Hepatic stellate cell (primary cell): ENCODE measurements at places on chromosomes 6 and 20.
A peak's percentile ranks its signal among the peaks of the same experiment; 100 is the strongest.

GRCh38 chr6:27847706-27848105, 64.5 kb downstream of the OR2B2 start:
- DNase-seq, result no peak

- no peak for DNase-seq
Observed at GRCh38 chr6:169843110-169843509, 91.7 kb downstream of the ERMARD start.

DNA sequence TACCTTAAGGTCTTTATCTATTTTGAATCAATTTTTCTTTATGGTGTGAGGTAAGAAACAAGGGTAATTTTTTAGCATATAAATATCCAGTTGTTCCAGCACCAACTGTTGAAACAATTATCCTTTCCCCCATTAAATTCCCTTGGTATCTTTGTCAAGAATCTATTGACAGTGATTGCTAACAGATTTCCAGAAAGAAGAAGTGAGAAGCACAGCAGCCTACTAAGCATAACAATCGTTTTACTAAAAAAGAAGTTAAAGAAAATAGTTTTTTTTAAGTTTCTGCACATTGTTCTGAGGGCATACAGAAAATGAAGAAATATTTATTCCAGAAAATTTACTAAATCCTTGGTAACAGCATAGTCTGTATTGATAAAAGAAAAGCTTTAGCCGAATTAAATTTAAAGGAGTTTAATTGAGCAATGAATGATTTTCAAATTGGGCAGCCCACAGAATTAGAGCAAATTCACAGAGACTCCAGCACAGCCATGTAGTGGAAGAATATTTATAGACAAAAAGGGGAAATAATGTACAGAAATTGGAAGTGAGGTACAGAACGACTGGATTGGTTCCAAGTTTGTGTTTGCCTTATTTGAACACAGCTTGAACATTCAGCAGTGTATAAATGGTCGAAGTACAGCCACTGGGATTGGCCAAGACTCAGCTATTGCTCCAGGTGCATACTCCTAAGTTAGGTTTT, 97.9 kb upstream of the UST start:
- no peak for DNase-seq

- DNase-seq, result no peak
Observed at GRCh38 chr20:50672400-50673145, 18.8 kb downstream of the RIPOR3 start.

DNA sequence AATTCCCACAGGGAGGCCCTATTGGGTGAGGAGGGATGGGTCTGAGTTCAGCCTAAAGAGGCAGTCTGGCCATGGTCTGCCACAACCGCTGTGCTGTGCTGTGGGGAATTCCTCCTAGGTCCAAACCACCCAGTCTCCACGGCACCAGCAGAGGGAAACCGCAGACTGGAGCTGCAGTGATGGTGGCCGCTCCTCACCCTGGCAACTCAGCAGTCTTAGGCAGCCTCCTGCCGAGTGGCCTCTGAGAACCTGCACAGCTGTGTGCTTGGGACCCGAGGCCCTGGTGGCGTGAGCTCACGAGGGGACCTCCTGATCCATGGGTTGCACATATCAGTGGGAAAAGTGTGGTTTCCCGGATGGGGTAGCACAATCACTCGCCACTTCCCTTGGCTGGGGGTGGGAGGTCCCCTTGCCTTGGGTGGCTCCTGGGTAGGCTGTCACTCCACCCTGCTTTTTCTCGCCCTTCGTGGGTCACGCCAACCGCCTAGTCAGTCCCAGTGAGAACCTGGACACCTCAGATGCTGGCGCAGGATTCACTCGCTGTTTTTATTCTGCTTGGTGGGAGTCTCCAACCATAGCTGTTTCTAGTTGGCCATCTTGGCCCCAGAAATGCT, 242.2 kb downstream of the CDH26 start:
- DNase-seq, result no peak

DNA sequence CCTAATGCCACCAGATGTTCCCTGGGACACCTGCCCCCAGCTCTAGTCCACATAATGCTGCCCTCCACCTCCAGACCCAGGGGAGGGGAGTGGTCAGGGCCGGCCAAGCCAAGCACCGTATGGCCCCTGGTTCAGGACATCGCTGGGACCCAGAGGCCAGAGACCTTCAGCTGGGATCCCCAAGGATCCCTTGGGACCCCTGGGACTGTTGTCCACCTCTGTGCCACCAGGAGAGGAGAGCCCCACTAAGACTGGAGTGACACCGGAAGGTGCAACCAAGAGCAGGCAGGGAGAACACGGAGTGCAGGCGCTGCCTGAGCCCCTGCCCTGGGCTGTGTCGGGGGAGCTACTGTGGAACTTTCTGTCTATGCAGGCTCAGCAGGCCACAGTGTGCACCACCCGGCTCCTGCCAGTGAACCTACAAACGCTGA, 43.6 kb downstream of the CTCFL start:
- no peak for DNase-seq

- peak; percentile 10 for DNase-seq
Observed at GRCh38 chr6:85126485-85127167, 323.3 kb upstream of the NT5E start.

DNA sequence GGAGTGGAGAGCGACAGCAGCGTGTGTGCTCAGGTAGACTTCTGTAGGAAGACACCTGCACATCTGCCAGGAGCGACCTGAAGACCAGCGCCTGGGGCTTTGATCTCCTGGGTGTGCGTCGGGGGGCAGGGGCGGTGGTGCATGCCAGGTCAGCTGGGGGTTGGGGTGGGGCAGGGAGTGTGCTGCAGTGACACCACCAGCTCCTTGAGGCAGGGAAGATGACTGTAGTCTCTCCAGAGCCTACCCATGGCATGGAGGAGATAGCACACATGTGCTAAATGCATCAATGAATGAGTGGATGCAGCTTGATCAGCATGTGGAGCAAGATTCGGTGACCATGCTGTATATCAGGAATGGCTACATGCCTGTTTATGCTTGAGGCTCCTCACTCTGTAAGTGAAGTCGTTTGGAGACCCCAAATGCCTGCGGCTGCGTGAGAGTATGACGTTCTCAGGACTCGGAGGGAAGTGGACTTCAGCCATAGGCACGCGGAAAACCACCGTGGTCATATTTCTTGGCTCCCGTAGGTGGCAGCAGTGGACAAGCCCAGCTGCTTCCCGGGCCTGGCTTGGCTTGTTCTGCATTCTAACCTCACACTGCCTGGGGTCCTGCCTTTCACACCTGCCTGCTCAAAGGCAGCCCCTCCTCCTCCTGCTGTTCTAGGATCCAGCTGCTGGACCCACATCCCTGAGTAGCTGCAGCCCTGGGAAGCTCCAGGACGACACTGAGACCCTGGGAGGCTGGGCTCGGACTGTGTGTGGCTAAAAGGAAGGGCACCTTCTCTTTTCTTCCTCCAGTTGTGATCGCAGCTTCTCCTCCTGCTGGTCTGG, 39.4 kb upstream of the KCNK16 start:
- DNase-seq, result peak; percentile 79

GRCh38 chr6:157259443-157259842, 63.9 kb downstream of the TMEM242 start:
- no peak for DNase-seq

DNA sequence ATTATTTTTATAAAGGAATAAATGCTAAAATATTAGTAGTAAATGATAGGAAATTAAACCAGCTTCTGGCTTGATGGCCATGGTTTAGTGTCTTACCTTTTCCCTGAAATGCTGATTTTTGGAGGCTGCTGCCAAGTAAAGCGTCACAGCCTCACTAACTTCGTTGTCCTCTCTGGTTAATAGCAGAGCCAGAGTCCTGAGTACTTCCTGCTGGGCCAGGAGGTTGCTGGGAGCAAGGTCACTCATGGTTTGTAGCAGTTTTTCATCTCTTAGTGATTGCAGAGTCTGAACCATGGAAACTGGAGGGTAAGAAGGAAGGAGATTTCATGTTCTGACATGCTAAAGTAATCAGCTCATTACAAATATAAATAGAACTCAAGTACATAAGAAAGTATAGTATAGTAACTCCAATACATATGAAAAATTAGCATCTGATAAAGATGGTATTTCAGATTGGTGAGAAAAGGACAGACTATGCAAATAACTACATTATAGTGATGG, 26.5 kb upstream of the ARMH2 start:
- no peak for DNase-seq

DNA sequence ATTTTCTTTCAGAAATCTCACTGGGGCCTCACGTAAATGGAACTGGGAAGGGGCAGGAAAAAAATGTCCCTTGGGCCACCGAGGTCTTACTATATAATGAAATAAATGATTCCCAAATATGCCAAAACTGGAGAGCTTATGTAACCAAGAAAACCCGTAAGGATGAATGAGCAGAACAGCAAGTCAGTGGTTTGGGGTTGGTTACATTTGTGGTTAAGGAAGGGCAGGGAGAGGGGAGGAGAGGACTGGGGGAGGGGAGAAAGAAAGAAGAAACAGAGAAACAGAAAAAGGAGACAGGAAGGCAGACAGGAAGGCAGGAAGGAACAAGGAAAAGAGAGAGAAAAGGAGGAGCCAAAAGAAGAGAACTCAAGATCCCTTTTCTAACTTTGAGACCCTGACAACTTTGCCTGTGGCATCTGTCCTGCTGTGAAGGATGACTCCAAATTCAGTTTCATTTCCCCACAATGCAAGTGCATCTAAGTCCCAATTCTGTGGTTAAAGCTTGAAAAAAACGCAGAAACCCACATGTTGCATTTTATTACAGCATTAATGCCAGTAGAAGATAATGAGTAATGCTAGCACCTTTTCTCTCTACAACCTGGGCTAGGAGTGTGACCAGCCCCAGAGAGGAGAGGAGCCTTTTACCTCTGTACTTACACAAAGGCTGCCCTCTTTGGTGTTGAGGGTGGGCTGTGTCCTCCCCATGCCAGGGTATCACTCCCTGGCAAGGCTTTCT, 10.8 kb upstream of the ARMC2 start:
- no peak for DNase-seq

GRCh38 chr6:10582774-10583508, 61.8 kb downstream of the GCNT2 start:
- no peak for DNase-seq

DNA sequence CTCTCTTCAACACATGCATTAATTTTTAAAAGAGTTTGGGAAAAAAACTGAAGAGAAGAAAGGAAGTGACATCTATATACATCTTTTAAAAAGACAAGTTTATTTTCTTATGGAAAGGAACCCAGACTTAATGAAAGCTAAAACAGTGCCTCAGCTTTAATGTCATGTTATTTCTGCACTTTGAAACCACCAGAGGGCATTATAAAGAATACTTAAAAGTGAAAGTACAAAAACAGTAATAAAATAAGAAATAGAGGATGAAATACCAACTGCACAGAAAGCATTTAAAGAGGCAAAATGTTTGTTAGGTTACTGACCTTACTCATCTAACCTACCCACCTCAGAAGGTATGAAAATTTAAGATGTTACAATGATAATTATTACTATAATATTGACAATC, 98.8 kb downstream of the HUS1B start:
- peak; percentile 20 for DNase-seq

DNA sequence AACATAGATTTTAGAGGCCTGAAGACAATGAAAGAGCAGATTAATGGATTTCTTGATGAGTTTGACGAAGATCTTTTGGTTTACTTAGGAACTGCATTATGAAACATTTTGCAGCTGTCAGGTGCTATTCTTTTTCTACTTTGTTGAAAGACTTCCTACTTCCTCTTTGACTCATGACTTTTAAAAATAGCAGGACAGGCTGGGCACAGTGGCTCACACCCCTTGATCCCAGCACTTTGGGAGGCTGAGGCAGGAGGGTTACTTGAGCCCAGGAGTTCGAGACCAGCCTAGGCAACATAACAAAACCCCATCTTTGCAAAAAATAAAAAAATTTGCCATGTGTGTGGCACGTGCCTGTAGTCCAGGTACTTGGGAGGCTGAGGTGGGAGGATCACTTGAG, 52.0 kb downstream of the ITCH start:
- DNase-seq, result no peak

GRCh38 chr6:157017022-157017421, 239.8 kb downstream of the ARID1B start:
- DNase-seq, result no peak

DNA sequence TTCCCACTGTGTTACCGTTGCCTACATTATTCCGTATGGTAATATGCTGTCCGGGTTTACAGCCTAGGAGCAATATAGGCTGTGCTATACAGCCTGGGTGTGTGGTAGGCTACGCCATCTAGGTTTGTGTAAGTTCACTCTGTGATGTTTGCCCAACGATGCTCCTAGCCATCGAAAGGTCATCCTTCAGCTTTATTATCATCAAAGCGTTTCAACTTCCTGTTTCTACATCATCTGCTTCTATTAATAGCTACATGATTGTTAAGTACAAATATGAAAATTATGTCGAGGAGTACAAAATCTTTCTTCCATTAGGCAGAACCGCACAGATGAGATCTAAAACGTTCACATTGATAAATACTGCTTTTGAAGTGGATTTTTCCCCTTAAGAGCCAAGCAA, 69.9 kb downstream of the PPP1R14C start:
- no peak for DNase-seq

GRCh38 chr6:129667034-129667433, 42.9 kb downstream of the ARHGAP18 start:
- no peak for DNase-seq

DNA sequence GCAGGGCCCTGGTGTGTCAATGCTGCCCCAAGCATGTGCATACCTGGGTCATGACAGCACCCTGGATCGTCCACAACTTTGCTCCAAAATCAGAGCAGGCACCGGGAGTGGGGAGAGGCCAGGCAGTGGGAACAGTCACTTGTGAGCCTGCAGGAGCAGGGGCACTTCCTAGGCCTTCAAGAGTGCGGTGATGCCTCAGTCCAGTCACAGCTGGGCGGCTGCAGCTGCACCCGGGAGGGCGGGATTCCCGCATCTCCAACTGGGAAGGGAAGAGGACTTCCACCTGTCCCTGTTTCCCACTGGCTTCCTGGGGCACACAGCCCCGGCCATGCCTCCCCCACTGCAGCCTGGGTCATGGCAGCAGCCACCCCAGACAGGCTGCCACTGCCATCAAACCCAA, 191.3 kb upstream of the DEFB112 start:
- no peak for DNase-seq
